ENCODE measurements at places on chromosomes 12 and 14.

- DNase-seq, result no peak
Measured at GRCh38 chr12:124396544-124397398, 101.9 kb downstream of the RFLNA start.

- DNase-seq, result no peak
Measured at GRCh38 chr12:70966046-70966445, 45.5 kb upstream of the PTPRR start.

DNA sequence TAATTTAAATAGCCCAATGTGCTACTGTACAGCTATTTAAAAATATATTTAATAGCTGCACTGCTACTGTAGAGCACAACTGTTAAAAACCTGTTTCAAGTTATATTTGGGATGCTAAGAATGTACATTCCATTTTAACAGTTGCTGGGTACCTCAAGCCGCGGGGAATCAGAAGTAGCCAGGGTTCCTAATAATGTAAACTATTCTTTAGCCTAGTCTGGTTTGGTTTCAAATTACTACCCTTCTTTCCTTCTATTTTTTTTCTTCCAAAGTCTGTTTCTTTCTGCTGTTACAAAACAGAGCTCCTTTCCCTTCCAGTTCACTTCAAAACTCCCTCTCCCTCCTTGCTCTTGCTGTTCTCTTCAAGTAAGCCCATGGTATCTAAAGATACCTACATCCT, 21.3 kb downstream of the SCAF11 start:
- DNase-seq, result no peak

DNA sequence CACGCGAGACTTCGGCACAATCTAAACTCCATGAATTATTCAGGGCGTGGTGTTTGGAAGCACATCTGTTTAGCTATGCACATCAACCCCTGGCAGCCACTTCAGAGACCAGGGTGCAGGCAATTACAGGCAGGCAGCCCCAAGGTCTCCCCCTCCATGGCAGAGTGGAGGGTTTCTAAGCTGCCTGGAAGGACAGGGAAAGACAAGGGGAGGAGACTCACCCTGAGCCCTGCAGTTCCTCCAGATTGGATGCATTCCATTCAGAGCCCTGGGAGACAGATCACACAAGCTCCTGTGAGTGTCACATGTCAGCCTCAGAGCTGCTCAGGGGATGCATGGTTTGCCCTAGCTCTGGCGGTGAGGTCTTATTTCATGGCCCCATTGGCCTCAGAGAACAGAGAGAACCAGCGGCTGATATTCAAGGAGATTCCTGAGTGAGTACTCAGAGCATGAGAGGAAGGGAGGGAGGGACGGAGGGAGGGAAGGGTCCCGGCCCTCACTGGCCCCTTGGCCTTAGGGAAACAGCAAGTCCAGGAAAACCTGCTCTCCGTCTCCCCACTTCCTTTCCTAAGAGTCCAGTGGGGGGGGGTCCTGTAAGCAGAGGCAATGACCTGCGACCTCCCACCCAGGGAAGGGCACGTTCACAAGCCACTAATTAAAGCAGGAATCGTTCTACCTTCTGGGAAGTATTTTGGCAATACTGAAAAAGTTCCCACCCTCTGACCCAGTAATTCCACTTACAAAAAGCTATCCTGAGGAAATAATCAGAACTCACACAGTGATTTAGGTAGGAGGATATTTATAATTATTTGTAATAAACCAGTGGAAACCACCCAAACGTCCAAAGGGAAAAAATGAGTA, 55.1 kb downstream of the SSH1 start:
- no peak for DNase-seq

DNA sequence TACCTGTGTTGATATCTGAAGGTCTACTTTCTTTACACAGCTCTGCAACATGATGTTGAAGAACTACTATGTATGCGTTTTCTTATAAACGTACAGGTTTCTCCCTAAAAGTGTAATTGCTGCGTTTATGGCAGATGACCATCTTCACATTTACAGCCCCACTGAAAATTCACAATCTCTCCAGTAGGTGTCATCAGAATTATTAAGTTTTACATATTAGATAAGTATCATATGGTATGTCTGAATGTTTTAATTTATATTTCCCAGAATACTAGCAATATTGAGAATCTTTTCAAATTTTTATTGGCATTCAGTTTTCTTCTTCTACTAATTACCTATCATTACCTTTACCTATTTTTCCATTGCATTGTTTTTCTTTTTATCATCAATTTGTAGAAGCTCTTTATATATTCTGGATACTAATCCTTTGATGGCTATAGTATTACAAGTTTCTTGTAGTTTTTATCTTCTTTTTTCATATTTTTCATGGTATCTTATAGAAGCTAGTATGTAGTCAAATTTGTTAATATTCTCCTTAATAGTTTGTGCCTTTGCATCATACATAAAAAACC, 123.5 kb downstream of the CAPZA3 start:
- peak; percentile 63 for DNase-seq

DNA sequence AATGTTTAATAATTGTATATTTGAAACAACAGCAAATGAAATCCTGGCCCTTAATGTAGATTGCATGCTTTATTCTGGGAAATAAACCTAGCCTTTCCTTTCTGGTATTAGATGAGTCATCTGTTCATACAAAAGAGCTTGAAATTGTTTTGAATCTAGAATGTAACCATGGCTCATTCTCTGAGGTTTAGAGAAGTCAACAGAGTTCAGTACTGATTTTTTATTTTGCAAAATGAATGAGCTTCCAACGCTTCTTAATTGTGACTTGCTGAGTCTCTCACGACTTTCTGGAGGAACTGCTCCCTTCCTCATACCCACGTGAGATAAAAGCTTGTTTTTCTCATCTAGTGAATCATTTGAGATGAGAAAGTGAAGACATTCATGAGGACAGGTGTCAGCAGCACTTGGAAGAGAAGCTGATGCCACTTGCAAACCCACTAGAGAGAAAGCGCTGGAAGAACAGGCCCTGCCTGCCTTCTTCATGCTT, 509.6 kb downstream of the VRK1 start:
- DNase-seq, result no peak

- no peak for DNase-seq
Measured at GRCh38 chr12:118299791-118300460, 72.8 kb downstream of the TAOK3 start.

- no peak for DNase-seq
Measured at GRCh38 chr14:52776816-52777215, 14.6 kb downstream of the GNPNAT1 start.

DNA sequence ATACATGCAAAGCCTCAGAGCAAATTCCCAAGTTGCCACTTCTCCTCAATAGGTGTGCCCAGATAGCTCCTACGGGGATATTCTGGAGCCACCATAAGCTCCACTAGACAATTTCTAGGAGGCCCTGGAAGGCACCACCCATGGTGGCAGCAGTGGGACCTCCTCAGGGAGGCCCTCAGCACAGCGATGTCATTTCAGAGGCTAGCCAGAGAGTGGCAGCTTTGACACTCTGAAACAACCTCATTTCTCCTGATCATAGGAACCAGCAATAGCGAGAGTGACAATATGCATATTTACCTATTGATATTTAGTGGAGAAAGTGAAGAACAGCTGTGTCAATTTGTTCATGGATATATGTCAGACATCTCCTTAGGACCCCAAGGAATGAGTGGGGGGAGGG, 612.3 kb downstream of the SOX5 start:
- DNase-seq, result no peak

- no peak for DNase-seq
Measured at GRCh38 chr14:42229294-42229693, 622.6 kb downstream of the LRFN5 start.
